Pancreas (tissue), 10 donors: ENCODE measurements at places on chromosomes 3 and 15.
A peak's percentile ranks its signal among the peaks of the same experiment; 100 is the strongest.

DNA sequence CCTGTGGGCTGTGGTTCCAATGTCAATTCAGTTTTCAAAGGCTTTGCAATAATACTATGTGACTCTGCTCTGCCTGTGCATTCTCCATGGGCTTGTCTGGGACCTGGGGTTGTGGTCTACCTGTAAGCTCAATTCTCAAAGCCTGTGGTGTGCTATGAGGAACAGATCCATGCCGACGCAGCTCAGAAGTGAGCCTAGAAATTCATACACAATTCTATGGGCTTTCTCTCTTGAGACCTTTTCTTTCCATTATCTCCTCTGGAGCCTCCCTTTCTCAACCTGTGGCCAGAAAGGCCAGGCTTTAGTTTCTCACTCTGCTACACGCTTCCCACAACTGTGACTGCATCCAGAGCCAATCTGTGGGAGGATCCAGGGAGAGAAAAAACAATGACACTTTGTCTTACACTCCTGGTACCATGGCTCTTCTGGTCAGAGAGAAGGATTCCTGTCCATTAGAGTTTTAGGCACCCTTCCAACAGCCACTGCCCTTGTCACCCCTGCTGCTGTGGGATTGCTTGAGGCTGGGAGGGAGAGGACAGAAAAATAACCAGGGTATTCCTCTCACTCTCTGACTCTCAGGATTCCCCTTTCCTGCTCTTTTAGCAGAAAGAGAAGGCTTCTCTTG lies 34.1 kb upstream of the KLF13 start:
- DNase-seq: no peak

- DNase-seq: no peak
Measured at GRCh38 chr15:77426871-77427270, 6.2 kb downstream of the HMG20A start.

- no peak for DNase-seq
Measured at GRCh38 chr3:87900061-87900460, 158.7 kb downstream of the CGGBP1 start.

DNA sequence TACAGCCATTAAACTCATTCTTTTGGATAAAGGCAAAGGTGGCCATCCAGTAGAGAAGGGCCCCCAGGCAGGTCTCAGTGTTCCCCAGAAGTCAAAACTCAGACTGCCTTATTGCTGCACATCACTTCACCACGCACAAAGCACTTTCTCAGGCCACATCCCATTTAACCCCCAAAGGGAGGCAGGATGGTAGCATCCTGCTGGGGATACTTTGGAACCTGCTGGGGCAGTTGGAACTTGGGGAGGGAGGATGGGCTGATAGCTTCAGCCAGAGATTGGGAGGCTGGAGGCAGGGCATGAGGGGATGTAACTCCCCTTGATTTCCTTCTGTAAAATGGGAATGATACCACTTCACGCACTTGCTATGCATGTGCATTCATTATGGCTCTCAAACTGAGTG lies 5.0 kb downstream of the ITPKA start:
- no peak for DNase-seq

GRCh38 chr3:195794708-195795107 lies 17.0 kb downstream of the MUC4 start:
- DNase-seq: no peak

GRCh38 chr15:78405336-78405924 lies 32.6 kb upstream of the IREB2 start:
- DNase-seq: no peak

GRCh38 chr15:32825219-32825618 lies 107.4 kb downstream of the GREM1 start:
- DNase-seq: no peak

- DNase-seq: no peak
Measured at GRCh38 chr3:141268306-141268705, 36.7 kb downstream of the PXYLP1 start.

GRCh38 chr15:65101411-65101890 lies 13.5 kb downstream of the UBAP1L start:
- peak; percentile 74 for DNase-seq

DNA sequence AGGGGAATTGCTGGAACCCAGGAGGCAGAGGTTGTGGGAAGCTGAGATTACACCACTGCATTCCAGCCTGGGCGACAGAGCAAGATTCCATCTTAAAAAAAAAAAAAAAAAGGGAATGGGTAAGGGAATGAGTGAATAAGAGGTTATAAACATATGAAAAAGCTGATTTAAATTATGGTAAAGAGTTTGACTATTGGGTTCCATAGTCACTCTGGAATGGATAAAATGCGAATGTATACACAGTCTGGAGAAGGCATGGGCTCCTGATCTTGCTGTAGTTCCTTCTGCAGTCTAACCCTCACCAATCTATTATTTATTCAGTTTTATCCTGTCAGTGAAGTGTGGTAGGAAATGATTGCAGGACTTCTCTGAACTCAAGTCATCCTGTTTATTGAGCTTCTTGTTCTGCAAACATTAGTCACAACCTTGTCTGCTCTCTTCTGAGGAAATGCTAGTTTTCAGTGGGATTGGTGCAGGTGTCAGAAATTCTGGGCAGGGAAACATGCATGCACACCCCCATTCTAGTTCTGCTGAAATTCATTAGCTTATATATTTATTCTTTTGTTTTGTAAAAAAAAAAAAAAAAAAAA lies 190.9 kb upstream of the CFAP20DC start:
- no peak for DNase-seq

DNA sequence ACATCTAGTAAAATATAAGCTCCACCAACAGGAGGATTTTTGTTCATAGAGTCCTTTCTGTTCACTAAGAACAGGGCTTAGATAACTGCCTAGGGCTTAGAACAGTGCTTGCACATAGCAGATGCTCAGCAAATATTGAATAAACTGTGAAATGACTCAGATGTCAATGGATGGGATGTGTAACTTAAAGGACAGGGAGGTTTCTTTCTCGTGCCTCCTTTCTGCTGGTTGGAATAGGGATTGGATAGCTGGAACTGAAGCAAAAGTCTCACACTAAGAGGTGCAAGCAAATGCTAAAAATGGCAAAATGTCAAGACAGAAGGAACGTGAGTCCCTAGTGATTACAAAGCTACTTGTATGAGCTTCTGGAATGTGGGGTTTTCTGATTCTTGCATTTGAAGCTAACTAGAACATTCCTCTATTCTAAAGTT lies 392.8 kb upstream of the WNT5A start:
- DNase-seq: no peak

DNA sequence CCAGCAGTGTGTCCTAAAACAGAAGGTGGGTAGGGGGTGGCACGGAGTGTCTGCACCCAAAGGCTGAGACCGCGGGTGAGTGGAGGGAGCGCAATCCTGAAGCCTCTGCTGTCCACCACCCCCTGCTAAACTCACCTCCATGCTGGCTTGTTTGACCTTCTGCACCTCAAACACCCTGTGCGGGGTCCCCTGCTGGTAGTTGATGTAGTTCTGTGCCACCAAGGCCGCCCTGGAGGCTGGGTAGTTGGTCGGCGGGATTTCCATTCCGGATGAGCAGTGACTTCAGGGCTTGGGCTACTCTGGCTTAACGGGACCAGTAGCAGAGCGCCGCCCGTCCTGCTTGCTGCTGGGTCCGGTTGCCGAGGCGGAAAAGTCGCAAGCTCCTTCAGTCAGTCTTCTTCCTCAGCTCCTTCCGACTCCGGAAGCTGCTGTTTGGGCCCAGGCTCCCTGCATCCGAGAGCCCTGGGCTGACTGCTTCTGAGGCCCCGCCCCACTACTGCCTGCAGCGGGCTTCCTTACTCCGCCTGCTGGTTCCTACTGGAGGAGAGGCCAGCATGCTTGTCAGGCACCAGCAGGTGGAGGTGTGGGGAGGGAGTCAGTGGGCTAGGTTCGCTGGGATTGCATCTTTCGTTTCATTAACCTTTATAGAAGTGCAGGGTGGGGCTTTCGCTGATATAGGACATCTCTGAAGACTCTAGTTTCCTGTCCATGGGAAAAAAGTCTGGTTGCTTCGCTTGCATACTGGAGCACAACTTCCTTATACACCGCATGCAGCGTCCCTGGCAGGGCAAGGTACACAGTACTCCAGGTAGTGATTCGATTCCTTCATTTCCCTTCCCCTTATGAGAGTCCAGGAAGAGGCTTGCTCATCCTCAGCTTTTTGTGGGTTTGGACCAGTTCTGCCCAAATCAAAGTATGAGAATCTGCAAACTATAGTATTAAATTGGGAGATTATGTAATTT lies at the start of gene LXN:
Gene LXN, minus strand, starts transcription at position 434 of the 962 bp plus-strand sequence. Its CDS starts 170 bp downstream, at position 264.
- DNase-seq: peak; percentile 94

- DNase-seq: no peak
Measured at GRCh38 chr3:58647381-58648141, 19.0 kb downstream of the FAM3D start.

DNA sequence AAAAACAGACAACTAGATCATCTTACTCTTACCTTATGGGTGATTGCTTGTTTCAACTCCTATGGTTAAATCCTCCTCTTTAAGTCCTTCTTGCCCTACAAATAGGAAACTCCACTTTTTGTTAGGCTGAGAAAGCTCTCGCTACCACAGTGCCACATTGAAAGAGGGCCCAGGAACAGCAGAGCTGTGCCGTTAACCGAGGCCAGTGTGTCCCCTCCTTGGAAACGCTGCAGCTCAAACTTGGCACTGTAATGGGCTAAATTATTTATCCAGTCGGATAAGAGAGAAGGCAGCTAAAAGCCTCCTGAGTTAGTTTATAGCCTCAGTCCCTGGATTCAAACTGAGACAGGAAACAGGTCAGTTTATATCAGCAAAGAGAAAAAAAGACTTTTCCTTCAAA lies 46.1 kb downstream of the KBTBD12 start:
- DNase-seq: no peak

DNA sequence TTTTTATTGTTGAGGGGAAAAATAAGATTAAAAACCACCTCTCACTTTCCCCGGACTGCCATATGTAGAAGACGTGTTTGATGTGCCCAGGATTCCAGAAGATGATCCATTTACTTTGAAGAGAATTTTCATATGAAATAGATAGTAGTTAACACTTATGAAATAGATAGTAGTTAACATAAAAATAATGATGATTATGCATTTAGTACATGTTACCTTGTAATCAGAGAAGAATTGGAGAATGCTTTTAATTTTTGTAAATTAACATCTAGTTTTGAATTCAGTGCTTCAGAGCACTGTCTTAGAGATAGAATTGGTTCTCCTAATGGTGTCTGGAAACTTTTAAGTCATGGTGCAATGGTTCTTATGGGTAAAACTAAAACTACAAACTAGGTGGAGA lies 46.1 kb upstream of the CRTC3 start:
- DNase-seq: no peak

- DNase-seq: no peak
Measured at GRCh38 chr3:46266598-46266997, 24.3 kb downstream of the CCR3 start.

DNA sequence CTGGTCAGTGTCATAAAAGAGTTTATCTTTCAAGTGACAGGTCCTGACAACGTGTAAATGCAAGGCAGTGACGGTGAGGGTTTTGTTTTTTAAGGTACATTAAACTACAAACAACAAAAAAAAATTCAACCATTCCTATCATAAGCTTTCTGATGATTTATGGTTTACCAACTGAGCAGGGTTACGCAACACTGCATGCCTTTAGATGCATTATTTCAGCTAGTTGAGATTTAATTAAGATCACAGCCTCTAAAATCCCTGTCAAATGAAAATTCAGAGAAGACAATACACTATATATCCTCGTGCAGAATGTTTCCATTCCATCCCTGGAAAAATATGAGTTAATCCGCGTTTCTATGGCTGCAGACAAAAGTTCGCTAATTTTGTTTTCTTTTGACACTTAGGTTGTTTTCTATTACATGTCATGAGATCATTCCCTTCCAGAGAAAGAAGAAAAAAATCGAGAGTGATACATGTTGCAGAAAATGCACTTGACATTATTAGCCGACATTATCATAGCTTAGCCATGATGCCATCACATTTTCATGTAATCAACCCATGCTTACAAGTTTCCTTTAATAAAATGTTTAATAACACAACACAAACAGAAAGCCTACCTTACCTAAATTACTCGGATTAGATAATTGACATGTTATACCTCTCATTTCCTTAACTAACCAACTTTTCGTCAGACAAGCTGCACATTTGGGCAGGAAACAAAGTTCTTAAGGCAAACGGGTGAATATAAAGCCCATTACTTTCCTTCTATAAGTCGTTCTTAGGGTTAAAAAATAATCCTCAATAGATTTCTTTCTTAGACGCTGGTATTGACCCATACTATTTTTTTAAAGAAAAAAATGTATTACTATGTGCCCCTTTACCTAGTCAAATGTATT lies 521.2 kb downstream of the FOXP1 start:
- DNase-seq: no peak

- DNase-seq: peak; percentile 28
Measured at GRCh38 chr15:53759411-53759931, at the start of gene WDR72. WDR72 (minus strand) TSS chr15:53759663; CDS start chr15:53733149, 26,514 bp downstream.

GRCh38 chr3:42505128-42505848 lies 2.8 kb downstream of the VIPR1 start:
- DNase-seq: no peak

DNA sequence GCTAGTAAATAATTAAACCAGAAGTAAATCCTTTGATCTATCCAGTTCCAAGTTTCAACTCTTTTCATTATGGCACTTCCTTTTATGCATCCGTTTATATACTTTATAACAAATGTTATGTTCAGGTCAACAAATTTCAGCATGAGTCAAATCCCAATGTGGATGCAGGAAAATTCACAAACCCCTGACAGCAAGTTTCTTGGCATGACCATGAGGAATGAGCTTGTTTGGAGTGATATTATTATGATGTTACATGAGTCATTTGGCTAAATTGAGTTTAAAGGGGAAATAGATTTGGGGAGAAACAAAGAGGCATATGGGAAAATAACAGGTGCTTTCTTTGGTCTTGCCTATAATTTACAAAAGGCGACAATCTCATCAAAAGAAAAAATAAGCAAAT lies 32.1 kb upstream of the KCNMB2 start:
- DNase-seq: no peak

- DNase-seq: no peak
Measured at GRCh38 chr3:155079468-155079745, 712 bp upstream of the MME start.

DNA sequence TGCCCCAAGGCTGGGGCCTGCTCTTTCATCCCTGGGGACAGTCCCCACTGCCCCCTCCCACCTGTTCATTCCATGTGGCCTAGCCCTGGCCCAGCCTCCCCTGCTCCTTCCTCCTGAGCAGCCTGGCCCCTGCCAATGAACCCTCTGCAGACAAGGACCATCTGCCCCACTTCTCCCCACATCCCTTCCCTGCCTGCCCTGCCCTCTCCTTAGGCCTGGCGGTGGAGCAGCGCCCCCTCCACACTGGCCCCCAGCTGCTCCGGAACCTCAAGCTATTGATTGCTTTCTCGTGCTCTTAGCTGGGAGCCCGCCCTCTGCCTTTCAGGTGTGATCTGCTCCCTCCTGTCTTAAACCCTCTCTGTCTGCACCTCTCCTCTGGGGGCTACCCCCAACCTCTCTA lies 8.0 kb downstream of the PLXNA1 start:
- DNase-seq: no peak

- DNase-seq: no peak
Measured at GRCh38 chr15:63264688-63265293, 12.6 kb upstream of the APH1B start.

GRCh38 chr3:128060473-128061381 lies 8.5 kb downstream of the SEC61A1 start:
- no peak for DNase-seq

DNA sequence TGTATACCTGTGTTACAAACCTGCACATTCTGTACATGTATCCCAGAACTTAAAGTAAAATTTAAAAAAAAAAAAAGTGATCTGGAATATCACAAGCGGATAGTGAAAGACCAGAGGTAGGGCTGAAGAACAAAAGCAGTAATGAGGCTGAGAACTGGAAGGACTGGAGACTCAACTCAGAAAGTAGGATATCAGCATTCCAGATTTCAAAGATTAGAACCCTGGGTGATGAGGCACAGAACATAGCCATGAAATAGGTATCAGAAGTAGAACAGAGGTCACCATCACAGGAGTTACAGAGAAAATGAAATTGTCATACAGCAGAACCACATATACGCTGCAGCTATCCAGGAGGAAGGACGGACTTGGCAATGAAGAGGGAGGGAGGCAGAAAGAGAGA lies 56.1 kb downstream of the ACAP2 start:
- no peak for DNase-seq
